Astrocyte of the spinal cord (primary cell): ENCODE measurements at places on chromosomes 4 and X.
A peak's percentile ranks its signal among the peaks of the same experiment; 100 is the strongest.

GRCh38 chrX:133559909-133560308 is 144.6 kb upstream of the GPC4 start:
- DNase-seq: no peak

DNA sequence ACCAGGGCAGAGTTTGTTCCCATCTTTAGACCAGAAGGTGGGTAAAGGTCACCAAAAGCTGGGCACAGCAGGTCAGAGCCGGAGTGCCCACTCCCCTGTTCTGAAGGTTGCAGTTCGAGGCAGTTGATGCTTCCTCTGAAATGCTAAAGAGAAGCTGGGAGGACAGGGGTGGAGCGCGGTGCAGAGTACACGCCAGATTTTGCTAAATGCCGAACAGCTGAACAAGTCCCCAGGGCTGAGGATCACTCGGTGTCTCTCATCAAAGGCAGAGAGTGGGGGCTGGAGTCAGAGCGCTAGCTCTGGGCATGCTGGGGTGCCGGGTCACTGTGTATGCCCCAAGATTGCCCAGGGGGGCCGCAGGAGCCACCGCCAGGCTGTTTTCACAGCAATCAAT is 197.0 kb downstream of the BCOR start:
- DNase-seq: no peak

DNA sequence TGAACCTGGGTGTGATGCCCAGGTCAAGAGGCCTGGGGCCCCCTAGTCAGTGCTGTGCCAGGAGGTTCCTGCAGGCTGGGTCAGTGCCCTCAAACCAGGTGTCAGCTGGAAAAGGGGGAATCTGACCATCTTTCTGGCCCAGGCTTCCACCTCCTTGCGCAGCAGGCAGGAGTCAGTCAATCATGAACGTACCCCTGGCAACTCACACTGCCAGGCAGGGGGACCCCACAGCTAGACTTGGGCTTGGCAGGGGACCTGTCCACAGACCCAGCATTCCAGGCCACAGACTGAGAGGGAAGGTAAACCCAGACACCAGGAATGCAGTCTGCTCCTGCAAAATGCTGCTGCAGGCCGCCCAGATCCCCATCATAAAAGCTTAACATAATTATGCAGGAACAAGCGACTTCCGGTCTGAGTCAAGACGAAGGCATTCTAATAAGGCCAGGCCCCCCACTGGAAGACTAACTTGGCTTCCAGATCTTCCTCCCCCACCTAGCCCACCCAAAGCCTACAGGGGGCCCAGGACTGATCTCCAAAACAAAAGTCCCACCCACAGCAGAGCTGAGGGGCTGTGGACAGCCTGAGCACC is 156.3 kb downstream of the BCOR start:
- DNase-seq: peak; percentile 38

GRCh38 chrX:153814591-153815315 is 15.6 kb downstream of the PDZD4 start:
- no peak for DNase-seq

DNA sequence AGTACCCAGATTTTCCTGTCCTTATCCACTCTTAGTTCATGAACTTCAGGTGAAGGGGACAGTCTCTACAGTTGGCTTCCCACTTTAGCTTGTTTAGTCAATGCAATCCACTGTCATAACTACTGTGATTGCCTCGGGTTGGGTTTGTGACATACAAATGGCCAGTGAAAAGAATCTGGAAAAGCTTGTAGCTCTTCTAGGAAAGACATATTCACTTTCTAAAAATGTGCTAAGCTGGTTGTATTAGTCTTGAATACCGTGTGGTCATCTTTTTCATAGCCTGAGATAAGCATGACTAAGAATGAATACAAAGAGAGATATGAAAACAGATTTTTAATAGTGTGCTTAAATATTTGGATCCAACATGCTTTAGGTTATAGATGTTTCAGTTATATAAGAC is 1443.5 kb upstream of the IGFBP7 start:
- no peak for DNase-seq

DNA sequence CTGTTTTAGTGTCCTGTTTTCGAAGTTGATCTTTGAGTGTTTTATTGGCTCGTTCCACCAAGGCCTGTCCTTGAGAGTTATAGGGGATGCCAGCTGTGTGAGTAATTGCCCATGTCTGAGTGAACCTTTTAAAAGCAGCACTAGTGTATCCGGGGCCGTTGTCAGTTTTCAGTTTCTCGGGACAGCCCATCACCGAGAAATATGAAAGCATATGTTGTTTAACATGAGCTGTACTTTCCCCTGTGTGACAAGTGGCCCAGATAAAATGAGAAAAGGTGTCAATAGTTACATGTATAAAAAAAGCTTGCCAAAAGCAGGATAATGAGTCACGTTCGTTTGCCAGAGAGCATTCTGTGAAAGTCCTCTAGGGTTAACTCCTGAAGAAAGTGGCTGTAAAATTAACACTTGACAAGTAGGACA is 48.6 kb upstream of the RASSF6 start:
- peak; percentile 37 for DNase-seq

DNA sequence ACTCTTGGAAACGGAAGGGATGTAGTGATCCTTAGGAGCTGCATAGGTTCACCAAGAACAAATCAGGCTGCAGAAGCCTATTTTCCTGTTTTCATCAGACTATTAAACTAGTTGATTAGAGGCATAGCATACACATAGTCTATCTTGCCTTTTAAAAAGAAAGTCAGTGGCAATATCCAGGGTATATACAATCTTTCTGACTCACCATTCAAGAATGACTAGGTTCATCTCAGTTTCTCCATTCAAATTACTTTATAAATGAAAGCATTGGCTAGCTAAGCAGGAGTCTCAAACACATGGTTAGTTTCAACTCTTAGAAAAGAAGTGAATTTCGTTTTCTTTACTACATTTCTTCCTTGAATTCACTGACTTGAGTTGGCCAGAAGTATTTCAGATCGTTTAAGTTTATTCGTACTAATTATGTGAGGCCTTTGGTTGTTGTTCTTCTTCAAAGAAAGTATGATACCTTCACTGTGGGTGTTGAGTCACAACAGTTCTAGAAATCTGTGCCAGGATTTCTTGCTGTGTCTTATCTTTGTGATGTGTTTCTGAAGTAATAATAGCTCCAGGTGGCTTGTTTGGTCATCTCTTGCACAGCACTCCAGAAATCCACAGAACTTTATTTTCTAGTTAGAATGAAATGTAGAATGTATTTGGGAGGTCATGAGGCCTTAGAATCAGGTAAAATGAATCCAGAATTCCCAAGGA is 88.2 kb downstream of the AWAT2 start:
- DNase-seq: peak; percentile 3

DNA sequence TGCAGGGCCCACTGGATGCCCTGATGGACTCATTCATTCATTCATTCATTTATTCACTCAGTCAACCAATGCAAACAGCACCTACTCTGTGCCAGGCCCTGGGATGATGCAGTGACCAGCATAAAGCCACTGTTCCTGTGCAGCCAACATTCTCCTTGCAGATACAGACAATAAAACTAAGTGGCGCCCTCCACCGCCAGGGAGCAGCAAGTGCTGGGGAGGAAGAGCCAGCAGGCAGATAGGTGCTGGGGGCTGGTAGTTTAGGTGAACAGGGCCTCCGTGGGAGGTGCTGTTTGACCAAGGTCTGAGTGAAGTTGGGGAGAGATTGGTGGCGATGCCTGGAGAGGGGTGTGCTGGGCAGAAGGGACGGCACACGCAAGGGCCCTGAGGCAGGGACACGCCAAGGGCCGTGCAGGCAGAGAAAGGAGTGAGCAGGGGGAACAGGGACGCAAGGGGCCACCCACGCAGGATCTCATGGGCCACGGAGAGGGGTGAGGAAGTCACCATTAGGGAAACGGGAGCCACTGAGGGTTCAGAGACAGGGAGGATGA is 65.5 kb downstream of the WFS1 start:
- DNase-seq: no peak

- DNase-seq: no peak
Observed at GRCh38 chrX:46184749-46185148, 360.5 kb downstream of the ZNF674 start.

DNA sequence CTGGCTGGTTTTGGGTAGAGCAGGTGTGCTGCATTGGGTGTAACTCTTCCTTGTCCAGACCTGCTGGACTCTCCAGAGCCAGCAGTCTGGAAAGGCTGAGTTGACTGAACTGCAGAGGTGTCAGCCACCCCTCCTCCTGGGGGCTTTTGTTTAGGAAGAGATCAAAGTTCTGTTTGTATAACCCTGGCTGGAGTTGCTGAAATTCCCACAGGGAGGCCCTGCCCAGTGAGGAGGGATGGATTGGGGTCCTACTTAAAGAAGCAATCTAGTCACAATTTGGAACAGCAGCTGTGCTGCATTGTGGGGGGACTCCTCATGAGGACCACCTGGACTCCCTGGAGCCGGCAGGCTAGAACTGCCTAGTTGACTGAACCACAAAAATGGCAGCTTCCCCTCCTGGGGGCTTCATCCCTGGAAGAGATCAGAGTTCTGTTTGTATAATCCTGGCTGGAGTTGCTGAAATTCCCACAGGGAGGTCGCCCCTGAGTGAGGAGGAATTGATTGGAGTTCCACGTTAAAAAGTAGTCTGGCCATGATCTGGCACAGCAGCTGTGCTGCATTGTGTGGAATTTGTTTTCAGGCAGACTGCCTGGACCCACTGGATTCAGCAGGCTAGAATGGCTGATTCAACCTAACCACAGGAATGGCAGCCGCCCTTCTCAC is 264.9 kb upstream of the ZC4H2 start:
- DNase-seq: no peak

DNA sequence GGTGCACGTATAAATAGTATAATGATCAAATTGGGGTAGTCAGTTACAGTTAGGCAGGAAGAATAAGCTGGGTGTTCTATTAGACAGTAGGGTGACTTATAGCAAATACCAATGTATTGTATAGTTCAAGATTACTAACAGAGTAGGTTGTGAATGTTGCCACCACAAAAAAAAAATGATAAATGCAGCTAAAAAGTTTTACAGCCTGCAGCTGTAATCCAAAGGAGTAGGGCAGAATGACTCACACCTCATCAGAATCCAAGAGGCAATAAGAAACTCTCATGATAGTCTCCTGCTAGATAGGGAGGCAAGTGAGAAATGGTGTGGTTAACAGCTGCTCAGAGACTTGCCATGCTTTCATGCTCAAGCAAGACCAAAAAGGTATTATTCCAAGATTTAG is 19.6 kb upstream of the TCEAL4 start:
- peak; percentile 55 for DNase-seq

- DNase-seq: no peak
Observed at GRCh38 chrX:25717122-25717521, 421.0 kb upstream of the MAGEB18 start.

DNA sequence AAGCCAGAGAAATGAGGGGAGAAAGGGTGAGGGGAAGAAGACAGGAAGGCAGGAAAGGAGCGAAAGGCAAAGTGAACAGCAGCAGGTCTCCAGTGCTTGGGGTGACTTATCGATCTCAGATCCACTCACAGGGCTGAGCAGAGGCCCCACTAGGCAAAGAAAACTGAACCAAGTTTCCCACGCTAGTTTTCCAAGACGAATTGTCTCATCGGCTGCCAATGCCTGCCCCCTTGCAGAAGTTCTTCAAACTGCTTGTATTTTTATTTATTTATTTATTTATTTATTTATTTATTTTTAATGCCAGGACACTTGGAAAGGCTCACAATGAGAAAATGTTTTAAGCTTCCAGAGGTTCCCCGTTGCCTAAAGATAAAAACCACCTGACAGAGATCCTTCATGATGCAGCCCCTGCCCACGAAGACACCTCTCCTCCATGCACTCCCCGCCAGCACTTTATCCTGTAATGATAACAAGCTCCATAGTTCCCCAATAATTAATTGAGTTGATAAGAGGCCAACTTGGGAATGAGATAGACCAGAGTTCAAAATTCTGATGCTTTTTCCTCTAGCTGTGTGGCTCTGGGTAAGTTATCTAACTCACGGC is 43.2 kb downstream of the QDPR start:
- peak; percentile 45 for DNase-seq

DNA sequence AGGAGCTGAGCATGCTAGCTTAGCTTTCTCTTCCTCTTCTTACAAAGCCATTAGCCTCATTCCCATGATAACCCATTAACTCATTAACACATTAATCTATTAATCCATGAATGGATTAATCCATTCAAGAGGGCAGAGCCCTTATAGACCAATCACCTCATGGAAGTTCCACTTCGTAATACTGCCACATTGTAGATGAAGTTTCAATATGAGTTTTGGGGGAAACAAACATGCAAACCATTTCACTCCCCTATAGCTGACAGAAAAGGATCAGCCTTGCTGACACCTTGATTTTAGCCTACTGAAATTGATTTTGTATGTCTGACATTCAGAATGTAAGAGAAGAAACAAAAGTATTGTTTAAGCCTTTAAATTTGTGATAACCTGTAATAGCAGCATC is 251.8 kb upstream of the GALNTL6 start:
- no peak for DNase-seq

GRCh38 chr4:66016240-66016639 is 346.0 kb upstream of the EPHA5 start:
- no peak for DNase-seq

DNA sequence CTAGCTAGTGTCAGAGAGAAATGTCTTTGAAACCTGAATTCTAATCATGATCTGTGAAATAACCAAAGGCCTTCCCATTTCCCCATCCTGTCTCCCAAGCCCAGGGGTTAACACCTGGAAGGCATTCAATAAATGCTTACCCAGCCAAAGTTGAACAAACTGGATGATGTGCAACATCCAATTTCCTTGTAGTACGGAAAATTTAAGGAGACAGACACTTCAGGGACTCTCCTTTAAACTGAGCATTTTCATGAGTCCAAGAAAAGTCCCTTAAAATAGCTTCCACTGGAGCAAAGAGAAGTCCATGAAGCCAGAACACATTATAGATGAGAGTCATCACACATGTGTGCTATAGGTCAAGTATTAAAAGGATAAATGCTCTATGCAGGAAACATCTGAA is 271.2 kb downstream of the RAB28 start:
- DNase-seq: no peak

GRCh38 chr4:6278801-6279197 is 9.1 kb downstream of the WFS1 start:
- peak; percentile 12 for DNase-seq

GRCh38 chrX:150763810-150764209 is 70.6 kb downstream of the MTMR1 start:
- DNase-seq: no peak

- DNase-seq: no peak
Observed at GRCh38 chr4:77443941-77444340, 161.7 kb upstream of the CXCL13 start.

DNA sequence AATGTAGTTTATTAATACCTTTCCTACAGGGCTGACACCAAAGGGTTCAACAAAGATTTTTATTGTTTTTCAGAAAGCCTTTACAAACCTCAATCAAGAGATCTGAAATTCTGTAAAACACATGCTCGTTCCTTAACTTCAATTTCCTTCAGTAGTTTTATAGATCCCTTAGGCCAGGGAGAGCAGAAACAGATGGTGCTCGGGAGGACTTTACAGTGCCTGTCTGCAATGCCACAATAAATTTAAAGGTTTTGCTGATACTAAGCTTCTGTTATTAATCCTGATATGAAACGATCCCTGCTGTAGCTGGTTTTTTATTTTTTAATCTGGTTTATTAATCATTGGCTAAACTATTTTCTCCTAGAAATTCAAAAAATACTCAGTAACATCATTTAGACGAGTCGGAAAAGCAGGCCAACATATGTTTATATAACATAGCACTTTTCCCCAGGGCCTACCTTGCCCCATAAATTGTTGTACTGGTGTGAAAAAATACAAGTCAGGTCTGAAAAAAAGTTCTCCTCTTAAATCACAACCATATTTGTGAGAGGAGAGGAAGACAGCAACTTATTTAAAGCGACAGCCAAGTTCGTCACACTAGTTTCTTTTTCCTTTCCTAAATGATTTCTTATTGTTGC is 39.8 kb downstream of the SHISA3 start:
- no peak for DNase-seq

GRCh38 chr4:150080337-150080736 is 2.1 kb downstream of the DCLK2 start:
- DNase-seq: peak; percentile 24
